Stromal cell of bone marrow (primary cell): ENCODE measurements at places on chromosomes 5 and 9.
A peak's percentile ranks its signal among the peaks of the same experiment; 100 is the strongest.

DNA sequence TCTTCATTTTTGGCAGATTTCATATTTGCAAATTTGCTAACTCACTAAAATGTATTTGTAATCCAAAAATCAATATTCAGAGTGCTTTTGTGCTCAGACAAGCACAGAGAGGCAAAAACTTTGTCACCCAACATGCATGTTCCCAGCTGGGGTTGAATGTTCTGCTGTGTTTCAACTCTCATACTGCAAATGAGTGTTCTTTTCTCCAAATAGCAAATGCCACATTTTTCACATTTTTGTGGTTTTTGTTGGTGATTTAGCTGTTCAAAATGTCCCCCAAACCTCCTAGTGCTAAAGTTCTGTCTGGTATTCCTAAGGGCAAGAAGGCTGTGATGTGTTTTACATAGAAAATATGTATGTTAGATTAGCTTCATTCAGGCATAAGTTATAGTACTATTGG lies 87.3 kb upstream of the PCSK5 start:
- DNase-seq, result peak; percentile 32

DNA sequence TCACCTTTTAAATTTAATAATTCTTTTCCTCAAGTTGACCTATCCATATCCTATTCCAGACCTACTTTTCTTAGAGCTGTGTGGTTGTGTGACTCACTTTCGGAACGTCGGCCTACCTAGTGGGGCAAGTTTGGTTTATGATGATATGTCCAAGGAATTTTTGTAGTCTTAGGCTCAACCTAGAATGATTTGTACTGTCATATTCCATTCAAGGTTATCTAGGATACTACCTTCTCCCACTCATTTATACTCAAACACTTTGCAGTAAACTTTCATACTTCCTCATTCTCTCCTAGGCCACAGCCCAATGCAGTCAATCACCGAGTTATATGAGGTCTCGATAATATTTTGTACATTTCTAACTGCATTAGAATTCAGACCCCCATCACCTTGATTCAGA lies 61.9 kb downstream of the PIK3R1 start:
- DNase-seq, result no peak

- no peak for DNase-seq
Measured at GRCh38 chr9:127087836-127088235, 34.6 kb downstream of the ANGPTL2 start.

- no peak for DNase-seq
Measured at GRCh38 chr5:108947164-108947563, 199.5 kb downstream of the FER start.

- DNase-seq, result no peak
Measured at GRCh38 chr9:106172265-106172664, 477.9 kb downstream of the TMEM38B start.

- DNase-seq, result no peak
Measured at GRCh38 chr5:1855596-1855995, 27.1 kb downstream of the IRX4 start.

- no peak for DNase-seq
Measured at GRCh38 chr9:38706493-38706892, 13.4 kb downstream of the FAM240B start.
